Lung (tissue), 17 donors: ENCODE measurements at places on chromosomes 2 and 18. TPM values are rescaled to one million over a fixed set of nuclear protein-coding genes. Genes with fewer than 3 reads are reported as not detected.

Gene EGR4
- total RNA-seq = not detected

Gene CPS1
- total RNA-seq = 3.1 TPM

Gene PHLPP1
- 12.5 TPM for total RNA-seq

Gene LHCGR
- 0.26 TPM for total RNA-seq

Gene TGIF1
- 51.6 TPM for total RNA-seq

Gene CFC1
- total RNA-seq = not detected

Gene ZEB2
- total RNA-seq = 176 TPM

DNA sequence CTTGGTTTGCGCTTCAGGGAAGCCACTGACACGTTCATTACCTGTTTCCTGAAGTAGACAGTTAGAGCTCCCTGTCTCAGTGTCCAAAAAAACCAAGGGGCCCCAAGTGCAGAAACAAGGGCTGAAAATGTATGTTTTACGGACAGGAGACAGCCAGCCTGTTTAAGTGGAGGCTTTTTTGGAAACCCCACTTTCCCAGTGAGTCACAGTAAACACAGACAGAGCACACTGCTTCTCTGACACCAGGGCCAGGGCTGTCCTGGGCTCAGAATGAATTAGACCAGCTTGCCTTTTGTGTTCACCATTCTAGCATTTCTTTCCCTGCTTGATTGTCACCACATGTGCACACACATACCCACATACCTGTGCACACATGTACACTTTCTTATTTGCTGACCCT, 128.6 kb downstream of the SH3RF3 start:
- no peak for DNase-seq
- no peaks in the 10 kb centered on the region for H3K36me3 ChIP-seq
- peaks cover 3% of the 10 kb centered on the region for H3K4me1 ChIP-seq
- no peak overlapping the region for H3K4me3 ChIP-seq

- DNase-seq = no peak
- no peaks in the 10 kb centered on the region for H3K36me3 ChIP-seq
- H3K27me3 ChIP-seq = no peaks in the 10 kb centered on the region
- H3K4me1 ChIP-seq = peaks cover 12% of the 10 kb centered on the region
- H3K27ac ChIP-seq = no peak overlapping the region
- H3K4me3 ChIP-seq = no peak overlapping the region
These were observed 564.0 kb downstream of the TNS1 start for GRCh38 chr2:217438821-217439220.

- H3K27ac ChIP-seq = no peak overlapping the region
- peak; percentile 34 for DNase-seq
- no peak overlapping the region for H3K4me3 ChIP-seq
- no peaks in the 10 kb centered on the region for H3K36me3 ChIP-seq
These were observed 252.8 kb upstream of the APCDD1 start for GRCh38 chr18:10201659-10202058.

GRCh38 chr2:209578394-209579001, 154.7 kb downstream of the MAP2 start:
- no peaks in the 10 kb centered on the region for H3K4me1 ChIP-seq
- no peak overlapping the region for H3K4me3 ChIP-seq
- no peak for DNase-seq
- no peak overlapping the region for H3K27ac ChIP-seq
- no peaks in the 10 kb centered on the region for H3K27me3 ChIP-seq

- no peaks in the 10 kb centered on the region for H3K4me1 ChIP-seq
- H3K4me3 ChIP-seq = no peak overlapping the region
These were observed 929 bp upstream of the CREG2 start for GRCh38 chr2:101388232-101388631.

DNA sequence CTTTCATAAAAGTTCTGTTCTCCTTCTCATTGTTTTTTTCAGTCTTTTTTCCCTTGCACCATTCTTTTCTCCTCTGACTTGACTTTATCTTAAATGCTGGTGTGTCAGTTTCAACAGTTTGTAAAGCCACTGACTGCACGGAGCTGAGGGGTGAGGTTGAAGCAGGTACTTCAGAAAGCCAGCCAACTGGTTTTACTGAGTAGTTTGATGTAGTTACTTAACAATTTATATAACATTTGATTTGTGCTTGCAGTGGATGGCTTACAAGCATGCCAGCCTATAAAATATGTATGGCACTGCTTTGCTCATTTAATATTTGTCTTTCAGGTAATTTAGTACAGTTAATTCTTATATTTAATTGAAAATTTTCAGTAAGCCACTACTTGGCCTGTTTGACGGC, 55.4 kb downstream of the FAM171B start:
- DNase-seq = peak; percentile 85
- H3K4me3 ChIP-seq = no peak overlapping the region
- H3K4me1 ChIP-seq = no peaks in the 10 kb centered on the region
- H3K36me3 ChIP-seq = no peaks in the 10 kb centered on the region
- no peak overlapping the region for H3K27ac ChIP-seq

DNA sequence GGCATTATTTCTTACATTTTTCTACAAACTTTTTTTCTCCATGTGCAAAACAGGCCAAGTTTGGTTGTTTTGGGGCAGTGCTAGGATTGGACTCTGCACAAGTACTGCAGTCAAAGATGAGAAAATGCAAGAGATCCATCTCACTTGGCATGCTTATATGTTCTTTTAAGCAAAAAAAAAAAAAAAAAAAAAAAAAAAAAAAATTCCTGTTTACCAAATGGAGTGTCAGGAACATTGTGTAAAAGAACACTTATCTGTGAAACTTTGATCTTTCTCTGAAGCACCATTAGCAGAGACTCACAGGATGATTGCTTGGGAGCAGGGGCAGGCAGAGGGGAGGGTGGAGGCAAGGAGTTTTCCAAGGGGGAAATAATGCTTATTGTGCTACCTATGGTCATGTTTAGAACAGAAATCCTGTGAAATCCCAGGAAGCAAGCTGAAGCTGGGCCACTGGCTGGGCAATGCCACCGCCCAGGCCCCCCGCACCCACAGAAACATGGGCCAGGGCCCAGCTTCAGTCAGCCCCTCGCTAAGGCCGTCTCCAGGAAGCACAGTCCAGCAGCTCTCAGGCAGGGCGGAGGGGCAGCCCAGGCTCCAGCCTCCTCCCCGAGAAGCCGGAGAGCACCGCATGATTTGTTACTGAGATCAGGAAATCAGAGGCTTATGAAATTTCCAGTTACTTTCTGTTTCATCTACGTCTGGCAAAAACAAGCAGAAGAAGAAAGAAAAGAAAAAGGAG, 229.4 kb downstream of the ZNF516 start:
- H3K4me1 ChIP-seq = peaks cover 4% of the 10 kb centered on the region
- peak; percentile 95 for DNase-seq
- H3K4me3 ChIP-seq = no peak overlapping the region
- H3K36me3 ChIP-seq = no peaks in the 10 kb centered on the region

GRCh38 chr2:67846370-67847070, 216.3 kb downstream of the C1D start:
- peak; percentile 94 for DNase-seq
- no peaks in the 10 kb centered on the region for H3K36me3 ChIP-seq
- H3K27ac ChIP-seq = peak overlapping the region; percentile 24
- no peak overlapping the region for H3K4me3 ChIP-seq

DNA sequence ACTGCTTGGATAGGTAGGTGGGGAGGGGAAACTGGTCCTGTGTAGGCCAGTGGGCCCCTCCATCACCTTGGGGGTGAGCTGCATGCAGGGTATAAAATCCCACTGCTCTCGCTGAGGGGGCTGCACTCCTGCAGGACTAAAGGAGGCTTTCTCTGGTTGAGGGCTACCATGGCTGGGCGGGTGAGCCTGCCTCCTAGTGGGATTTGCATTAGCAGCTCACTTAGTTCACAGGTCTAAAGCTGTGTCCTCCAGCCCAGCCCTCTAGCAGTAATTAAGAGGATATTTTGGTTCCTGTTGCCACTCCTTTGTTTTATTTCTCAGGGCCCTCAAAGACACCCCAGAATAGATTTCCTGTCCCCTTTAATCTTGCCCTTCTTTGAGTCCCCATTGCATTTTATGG, 24.6 kb downstream of the TMEM127 start:
- no peaks in the 10 kb centered on the region for H3K27me3 ChIP-seq
- DNase-seq = no peak
- H3K27ac ChIP-seq = no peak overlapping the region
- no peaks in the 10 kb centered on the region for H3K36me3 ChIP-seq

DNA sequence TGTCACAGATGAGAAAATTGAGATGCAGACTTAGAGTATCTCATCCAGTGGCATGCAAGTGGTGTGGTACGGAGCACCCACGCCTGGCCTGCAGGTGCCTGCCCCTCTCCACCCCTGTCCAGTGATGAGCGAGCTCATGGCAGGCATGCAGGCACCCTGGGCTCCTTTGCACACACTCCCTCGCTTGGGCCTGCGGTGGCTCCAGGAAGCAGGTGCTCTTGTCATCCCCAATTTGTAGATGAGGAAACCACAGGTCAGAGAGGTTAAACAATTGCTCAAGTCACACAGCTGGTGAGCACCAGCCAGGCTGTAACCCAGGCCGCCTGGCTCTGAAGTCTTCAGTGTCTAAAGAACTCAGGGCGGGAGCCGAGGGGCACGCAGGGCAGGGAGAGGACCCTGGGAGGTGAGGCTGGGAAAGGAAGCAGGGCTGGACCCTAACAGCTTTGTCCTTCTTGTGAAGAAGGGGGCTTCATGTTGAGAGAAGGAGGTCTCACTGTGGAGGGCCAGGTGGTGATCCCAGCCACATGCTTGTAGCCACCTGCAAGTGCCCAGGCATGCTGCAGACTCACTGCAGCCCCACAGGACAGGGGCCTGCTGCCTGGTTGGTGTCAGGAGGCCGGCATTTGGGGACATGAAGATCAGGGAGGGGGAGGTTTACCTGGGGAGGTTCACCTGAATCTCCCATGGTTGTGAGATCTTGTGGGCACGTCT, 166.2 kb downstream of the SH3RF3 start:
- H3K4me3 ChIP-seq = no peak overlapping the region
- no peaks in the 10 kb centered on the region for H3K27me3 ChIP-seq
- DNase-seq = no peak

DNA sequence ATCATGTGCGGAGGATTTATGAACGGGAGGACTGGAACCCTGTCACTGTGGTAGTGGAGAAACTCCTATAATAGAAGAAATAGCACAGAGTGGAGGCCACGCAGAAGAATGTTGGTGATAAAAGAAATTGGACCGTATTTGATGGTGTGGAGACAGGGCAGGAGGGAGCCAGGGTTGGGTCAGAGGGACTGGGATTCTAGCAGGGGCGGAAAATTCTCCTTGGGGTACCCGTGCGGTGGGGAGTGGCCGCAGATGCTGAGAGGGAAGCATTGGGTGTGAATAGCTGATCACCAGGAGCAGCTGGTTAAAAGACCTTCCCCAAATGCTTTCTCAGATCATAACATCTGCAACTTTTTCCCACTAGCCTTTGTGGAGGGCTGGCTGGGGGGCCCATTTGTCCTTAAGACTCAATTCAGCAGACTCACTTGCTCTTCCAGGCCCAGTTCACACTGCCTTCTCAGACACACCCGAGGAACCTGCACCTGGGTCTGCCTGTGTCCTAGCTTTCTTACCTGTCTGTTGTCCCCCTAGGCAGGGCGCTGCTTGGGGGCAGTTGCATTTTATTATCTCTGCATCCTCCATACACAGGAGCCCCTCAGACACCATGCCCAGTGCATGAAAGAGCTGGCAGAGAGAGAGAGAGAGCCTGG, 7.1 kb downstream of the SH3BP4 start:
- no peaks in the 10 kb centered on the region for H3K27me3 ChIP-seq
- H3K4me3 ChIP-seq = no peak overlapping the region
- DNase-seq = no peak
- peaks cover 14% of the 10 kb centered on the region for H3K4me1 ChIP-seq
- H3K36me3 ChIP-seq = no peaks in the 10 kb centered on the region
- H3K27ac ChIP-seq = no peak overlapping the region

DNA sequence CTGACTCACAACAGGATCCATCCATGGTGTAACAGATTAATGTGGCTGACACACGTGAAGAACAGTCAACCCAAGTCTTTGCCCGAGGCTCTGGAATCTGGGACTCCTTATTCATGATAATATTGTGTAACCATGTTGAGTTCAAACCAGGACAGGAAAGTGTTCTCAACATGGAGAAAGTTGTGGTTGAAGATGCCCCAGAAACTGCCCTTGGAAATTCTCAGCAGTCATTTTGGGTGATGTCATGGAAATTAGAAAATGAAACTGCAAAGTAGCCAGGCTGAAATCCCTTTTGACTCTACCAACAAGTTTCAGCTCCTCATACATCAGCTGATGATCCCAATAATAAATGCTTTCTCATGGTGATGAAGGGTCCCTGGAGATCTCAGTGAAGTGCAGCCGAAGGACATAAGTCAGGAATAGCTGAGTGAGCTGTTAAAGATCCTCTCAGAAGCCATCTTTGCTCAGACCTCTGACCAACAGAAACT, 307.7 kb downstream of the TNS1 start:
- H3K27me3 ChIP-seq = no peaks in the 10 kb centered on the region
- no peaks in the 10 kb centered on the region for H3K4me1 ChIP-seq
- no peak overlapping the region for H3K4me3 ChIP-seq

DNA sequence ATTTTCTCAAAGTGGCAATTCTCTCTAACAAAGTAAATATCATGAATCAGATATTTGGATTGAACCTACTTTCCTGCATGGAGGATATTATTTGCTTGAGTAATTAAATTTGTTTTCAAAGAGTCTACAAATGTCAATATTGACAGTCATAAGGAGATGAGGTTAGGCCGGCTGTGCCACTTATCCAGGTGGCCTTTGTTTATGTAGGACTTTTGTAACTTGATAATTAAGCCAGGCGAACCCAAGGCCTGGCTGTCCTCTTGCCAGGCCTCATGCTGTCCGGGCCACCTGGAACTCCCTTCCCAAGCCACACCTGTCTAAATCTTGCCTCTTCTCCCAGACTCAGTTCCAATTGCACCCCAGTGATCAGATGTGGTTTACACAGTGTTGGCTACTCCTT, 255.2 kb downstream of the ACKR3 start:
- DNase-seq = no peak
- no peaks in the 10 kb centered on the region for H3K36me3 ChIP-seq
- no peaks in the 10 kb centered on the region for H3K4me1 ChIP-seq
- H3K27ac ChIP-seq = no peak overlapping the region

DNA sequence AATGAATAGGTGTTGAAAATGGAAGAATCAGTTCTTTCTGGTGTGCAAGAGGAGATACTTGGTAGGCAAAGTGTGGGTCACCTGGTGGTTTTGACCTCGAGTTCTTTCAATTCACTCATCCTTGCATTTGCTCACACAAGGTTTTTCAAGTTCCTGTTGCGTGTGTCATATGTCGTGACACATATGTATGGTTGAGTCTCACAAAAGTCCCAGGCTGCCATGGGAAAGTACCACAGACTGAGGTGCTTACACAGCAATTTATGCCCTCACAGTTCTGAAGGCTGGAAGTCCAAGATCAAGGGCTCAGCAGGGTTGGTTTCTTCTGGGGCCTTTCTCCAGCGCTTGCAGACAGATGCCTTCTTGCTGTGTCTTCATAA, 64.4 kb downstream of the NCK2 start:
- H3K27me3 ChIP-seq = no peaks in the 10 kb centered on the region
- H3K4me1 ChIP-seq = peaks cover 9% of the 10 kb centered on the region
- no peak for DNase-seq
- no peaks in the 10 kb centered on the region for H3K36me3 ChIP-seq

- no peaks in the 10 kb centered on the region for H3K27me3 ChIP-seq
- DNase-seq = peak; percentile 31
- peaks cover 8% of the 10 kb centered on the region for H3K4me1 ChIP-seq
- H3K36me3 ChIP-seq = no peaks in the 10 kb centered on the region
- H3K4me3 ChIP-seq = no peak overlapping the region
- H3K27ac ChIP-seq = no peak overlapping the region
These were observed 14.5 kb downstream of the EPC2 start for GRCh38 chr2:148658807-148659722.
